Mucosa of descending colon (tissue), 3 donors: ENCODE measurements at places on chromosomes 5 and 9.

GRCh38 chr9:123063177-123063598, 29.7 kb downstream of the GPR21 start:
- no peak for DNase-seq

DNA sequence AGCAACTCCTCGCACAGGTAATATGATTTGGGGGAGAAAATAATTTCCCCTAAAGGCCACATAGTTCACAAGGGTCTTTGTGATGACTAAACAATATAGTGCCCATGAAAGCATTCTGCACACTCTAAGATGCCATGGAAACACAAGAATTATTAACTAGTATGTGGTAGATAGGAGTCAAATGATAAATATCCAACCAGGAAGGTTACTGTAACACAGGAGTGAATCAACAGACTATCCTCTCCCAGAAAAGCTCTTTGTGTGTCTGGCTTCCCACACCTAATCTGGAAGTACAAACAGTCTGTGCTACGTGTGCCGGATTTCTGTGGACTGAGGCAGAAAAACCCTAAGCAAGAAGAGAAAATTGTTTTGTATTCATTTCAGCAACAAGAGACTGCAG, 70.0 kb downstream of the OTP start:
- DNase-seq: no peak

DNA sequence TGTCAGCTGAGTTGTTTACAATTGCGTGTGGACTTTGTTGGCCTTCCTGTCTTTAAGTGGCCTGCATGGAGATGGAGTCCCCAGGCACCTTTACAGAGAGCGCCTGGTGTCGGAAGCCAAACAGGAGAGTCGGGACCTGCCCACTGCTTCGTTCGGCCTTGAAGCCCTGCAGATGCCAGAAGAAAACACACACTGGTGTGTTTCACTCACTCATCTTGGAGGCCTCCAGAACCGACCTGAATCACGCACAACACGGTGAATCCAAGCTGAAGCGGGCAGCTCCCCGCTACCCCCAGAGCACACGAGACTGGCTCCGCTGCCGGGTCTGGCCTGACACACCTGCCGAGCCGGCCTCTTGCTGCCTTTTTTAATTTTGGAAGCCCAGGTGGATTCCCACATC, 419.4 kb upstream of the IRX4 start:
- no peak for DNase-seq

- DNase-seq: no peak
These were observed 199.5 kb upstream of the DMRT1 start for GRCh38 chr9:642014-642413.

DNA sequence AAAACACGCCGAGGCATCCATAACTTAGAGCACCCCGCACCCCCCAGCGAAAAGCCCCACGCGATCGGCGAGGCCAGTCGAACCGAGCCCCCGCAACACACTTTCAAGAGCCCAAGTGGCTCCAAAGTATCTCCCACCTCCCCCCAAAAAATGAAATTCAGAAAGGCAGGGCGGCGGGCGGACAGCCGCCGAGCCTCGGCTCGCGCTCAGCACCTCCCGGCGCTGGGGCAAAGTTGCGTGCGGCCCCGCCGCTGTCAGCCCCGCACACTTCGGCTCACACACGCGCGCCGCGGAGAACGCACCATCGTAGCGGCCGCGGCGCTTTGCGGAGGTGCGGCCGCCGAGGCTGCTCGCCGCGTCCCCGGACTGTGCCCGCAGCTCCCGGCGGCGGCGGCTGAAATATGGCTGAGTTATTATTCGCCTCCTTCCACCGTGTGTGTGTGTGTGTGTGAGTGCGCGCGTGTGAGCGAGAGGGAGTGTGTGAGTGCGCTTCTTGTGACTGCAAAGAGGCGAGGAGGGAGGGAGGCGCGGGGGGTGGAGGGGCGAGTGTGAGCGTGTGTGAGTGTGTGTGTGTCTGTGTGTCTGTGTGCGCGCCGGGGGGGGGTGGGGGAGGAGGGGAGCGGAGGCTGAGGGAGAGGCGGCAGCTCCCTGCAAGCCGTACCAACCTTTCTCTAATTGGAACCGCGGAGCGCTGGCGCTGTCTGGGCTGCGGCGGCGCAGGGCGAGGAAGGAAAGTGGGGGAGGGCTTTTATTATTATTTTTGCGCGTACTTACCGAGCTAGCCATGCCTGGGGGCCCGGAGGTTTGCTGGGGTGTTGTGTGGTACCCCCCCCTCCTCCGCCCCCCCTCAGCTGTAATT, 599 bp downstream of the MLLT3 start:
- peak; percentile 86 for DNase-seq

- no peak for DNase-seq
These were observed 91.2 kb upstream of the PRR16 start for GRCh38 chr5:120372899-120373298.

- no peak for DNase-seq
These were observed 121.3 kb downstream of the LHFPL2 start for GRCh38 chr5:78527054-78527859.

- no peak for DNase-seq
These were observed 16.6 kb downstream of the SH3PXD2B start for GRCh38 chr5:172437445-172438318.

- no peak for DNase-seq
These were observed 619 bp upstream of the APC start for GRCh38 chr5:112737070-112737462.

DNA sequence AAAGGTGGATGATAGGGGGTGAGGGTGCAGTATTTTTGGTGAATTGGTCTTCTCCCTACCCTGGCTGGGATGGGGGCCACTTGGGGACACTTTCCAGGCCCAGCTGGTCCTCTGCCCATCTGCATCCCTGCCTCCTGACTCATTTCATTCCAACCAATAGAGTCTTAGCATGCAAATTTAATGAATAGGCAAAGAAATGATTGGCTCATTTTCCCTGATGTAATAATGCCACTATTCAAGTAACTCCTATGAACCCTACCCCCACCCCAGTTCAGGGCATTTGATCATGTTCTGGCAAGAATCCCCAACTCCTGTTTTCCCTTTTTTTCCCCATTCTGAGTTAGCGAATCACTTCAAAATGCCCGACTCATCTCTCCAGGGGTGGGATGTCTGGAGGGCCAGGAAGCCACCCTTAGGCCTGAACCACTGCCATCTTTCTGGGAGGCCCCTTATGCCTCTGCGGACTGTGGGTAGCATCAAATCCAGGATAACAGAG, 56.7 kb downstream of the PCDH1 start:
- DNase-seq: no peak

GRCh38 chr5:156330141-156330870, 3.3 kb downstream of the SGCD start:
- DNase-seq: no peak

- DNase-seq: no peak
These were observed 57.3 kb downstream of the SLC27A6 start for GRCh38 chr5:129022599-129022998.

- no peak for DNase-seq
These were observed 90.9 kb downstream of the THBS4 start for GRCh38 chr5:80125962-80126480.

DNA sequence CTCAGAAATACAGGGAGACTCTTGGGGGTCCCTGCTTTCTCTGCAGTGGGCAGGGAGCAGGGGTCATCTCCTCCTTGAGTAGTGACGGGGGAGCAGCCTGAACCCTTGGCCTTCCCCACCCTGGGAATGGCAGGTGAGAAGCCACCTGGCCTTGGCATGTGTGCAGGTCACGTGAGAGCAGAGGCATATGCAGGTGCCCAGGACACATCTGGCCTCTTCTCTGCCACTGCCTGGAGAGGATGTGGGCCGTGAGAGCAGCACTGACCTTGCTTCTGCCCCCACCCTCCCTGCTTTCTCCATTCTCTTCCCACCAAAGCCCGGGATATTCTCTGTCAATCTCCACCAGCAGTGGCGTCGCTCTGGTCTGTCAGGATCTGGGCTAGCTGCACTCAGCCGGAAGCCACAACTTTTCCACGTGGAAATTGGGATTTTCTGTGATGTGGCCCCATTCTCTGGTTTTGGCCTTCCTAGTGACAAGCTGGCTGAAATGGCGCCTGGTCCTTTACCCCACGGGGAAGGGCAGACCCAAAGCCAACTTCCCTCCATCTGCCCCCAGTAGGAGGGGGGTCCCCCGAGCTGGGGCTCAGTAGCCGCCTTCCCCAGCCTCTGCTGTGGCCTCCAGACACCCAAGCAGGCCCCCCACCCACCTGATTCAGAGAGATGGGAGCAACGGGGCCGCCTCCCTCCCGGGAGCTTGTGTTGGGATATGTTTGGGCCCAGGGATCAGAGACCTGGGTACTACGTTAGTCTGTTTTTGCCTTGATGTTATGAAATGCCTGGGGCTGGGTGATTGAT, 70.4 kb upstream of the FCN1 start:
- DNase-seq: no peak

DNA sequence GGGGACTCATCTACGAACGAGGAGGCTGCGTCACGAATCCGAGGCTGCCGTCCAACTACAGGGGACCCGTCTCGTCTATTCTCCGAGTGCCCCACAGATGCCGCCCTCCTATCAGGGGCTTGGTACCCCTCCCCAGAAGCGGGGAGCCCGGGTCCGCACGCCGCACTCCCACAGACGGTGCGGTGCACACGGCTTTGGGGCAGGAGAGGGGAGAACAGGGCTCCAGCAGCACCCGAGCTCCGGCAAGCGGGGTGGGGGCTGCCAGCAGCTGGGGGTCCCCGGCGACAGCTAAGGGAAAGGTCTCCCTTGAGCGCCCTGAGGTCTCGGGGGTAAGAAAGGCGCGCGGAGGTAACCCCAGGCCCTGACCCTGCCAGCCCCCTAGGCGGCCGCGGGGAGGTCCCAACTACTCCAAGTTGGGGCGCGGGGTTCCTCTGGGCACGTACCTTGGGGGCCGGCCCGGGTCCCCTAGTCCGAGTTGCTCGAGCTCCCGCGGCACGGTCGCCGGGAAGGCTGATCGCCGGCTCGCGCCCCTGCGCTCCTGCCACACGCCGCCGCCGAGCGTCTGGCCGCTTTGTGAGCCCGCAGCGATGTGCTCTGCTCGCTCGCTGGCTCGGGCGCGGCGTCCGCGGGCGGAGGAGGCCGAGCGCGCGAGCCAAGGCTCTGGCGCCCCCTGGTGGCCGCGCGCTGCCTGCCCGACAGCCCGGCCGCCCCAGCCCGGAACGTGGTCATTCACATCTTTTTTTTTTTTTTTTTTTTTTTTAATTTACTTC, at the start of gene SPOCK1:
SPOCK1 (minus strand) TSS at position 591 of the 770 bp plus-strand sequence.
- peak; percentile 59 for DNase-seq

DNA sequence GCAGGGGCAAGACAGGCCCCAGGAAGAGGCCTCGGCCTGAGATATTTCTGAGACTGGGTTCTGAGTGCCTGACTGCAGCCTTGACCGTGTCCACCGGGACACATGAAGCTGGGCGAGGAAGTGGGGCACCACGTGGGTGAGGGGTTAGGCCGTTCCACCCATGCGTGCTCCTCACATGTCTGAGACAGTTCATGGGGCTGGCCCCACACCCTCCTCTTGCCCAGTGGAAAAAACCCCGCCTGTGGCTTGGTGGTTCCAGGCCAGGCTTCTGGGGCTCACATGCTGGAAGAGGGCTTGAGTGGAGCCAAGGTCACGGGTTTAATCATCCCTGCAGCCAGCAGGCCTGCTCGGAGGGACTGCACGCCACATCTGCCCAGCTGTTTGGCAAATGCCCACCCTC, 11.4 kb downstream of the HMCN2 start:
- no peak for DNase-seq

DNA sequence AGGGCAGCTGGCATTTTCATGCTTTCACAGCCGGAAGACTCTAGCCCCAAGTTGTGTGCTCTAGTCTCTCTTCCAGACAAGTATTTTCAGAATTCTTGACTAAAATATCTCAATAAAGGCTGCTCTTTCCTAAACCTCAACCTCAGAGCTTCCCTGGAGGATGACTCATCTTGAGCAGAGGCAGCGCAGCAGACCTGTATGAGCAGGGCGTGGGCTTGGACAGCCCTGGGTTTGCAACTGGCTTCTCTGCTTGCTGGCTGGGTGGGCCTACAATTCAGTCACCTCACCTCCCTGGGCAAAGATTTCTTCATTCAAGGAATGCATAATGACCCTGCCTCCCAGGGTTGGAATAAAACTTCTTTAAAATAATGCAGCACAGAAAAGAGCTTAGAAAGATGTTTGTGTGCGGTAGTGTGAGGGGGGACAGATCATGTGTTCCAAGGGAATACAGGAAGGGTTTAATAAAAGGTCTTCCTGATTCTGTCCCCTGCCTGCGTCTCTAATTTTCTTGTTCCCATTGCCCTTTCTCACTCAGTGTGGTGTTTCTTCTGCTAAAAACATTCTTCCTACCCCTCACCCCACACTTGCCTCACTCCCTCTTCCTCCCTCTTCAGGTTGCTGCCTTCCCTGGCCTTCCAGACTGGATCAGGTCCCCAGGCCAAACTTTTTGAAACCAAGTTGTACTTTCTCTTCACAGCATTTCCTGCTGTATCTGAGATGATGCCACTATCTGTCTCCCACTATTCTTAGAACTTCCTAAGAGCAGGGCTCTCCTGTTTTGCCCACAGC, 39.4 kb upstream of the MAP1B start:
- no peak for DNase-seq
